Activated CD4-positive, alpha-beta memory T cell treated with anti-CD3 and anti-CD28 coated beads, Interleukin-2, amount 10 ng/mL, durations not matched to agents 7 days and 5 days (primary cell): ENCODE measurements at places on chromosomes 6 and 20. TPM values are rescaled to one million over a fixed set of nuclear protein-coding genes. Genes with fewer than 3 reads are reported as not detected.

DNA sequence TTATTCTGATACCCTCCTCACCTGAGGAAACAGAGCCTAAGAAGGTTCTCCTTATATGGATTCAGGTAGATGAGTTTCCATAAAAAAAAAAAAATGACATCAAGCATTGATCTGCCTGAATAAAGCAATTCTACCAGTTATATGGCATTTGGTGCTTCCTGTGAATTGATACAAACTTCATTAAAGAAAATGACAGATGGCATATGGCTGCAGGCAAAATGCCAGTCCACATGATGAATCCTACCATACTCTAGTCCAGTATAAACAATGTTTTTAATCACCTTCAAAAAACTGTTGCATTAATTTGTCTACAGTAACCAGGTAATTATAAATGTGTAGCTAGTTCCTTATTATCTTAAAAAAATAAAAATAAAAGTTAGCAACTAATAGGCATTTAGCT is 559.2 kb upstream of the FLRT3 start:
- no peak overlapping the region for H3K27ac ChIP-seq
- H3K27me3 ChIP-seq = no peaks in the 10 kb centered on the region
- no peak for DNase-seq
- H3K4me3 ChIP-seq = no peak overlapping the region

DNA sequence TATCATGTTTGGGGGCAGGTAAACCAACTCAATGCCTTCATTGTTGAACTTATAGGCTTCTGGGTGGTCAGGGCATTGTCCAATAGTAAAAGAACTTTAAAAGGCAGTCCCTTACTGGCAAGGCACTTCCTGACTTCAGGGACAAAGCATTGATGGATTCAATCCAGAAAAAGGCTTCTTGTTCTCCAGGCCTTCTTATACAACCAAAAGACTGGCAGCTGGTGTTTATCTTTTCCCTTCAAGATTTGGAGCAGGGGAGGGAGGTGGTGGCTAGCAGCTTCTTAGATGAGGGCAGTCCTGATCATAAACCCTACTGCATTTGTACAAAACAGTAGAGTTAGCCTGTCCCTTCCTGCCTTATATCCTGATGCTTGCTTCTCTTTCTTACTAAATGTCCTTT is 57.5 kb downstream of the NCOA3 start:
- DNase-seq = no peak
- no peak overlapping the region for H3K27ac ChIP-seq
- no peak overlapping the region for H3K4me3 ChIP-seq
- H3K36me3 ChIP-seq = peaks cover 29% of the 10 kb centered on the region
- no peaks in the 10 kb centered on the region for H3K27me3 ChIP-seq

DNA sequence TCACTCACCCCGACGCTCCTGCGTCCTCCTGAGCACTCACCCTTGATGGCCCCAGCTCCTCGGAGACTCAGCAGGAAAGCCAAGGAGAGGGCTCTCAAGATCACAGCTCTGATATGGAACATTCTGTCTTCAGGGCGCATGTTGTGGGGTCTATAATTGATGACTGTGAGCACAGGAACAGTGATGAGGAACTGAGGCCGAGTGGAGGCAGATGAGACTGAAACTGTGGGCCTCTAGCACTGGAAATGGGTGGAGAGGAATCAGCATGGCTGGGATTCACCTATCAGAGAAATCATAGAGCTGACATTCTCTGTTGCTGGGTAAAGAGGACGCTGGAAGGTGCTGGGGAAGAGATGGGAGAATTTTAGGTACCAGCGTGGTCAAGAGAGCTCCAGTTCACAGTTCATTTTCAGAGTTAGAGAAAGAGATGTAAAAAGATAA is at the start of gene HLA-DPA1:
Gene HLA-DPA1, minus strand, starts transcription at position 219 of the 441 bp plus-strand sequence.
- H3K4me3 ChIP-seq = peak within 1 kb of the TSS; percentile 86
- peaks cover 22% of the 10 kb centered on the region for H3K36me3 ChIP-seq
- peak within 1 kb of the TSS; percentile 79 for H3K27ac ChIP-seq
- H3K27me3 ChIP-seq = no peaks in the 10 kb centered on the region

- no peaks in the 10 kb centered on the region for H3K27me3 ChIP-seq
- H3K27ac ChIP-seq = no peak overlapping the region
- no peak overlapping the region for H3K4me3 ChIP-seq
- no peak for DNase-seq
- no peaks in the 10 kb centered on the region for H3K36me3 ChIP-seq
- H3K4me1 ChIP-seq = no peaks in the 10 kb centered on the region
Measured at GRCh38 chr20:60977901-60978300, 274.2 kb upstream of the CDH4 start.

- H3K27me3 ChIP-seq = peaks cover 9% of the 10 kb centered on the region
- no peak overlapping the region for H3K4me3 ChIP-seq
Measured at GRCh38 chr20:50305636-50306477, 115.2 kb downstream of the CEBPB start.

DNA sequence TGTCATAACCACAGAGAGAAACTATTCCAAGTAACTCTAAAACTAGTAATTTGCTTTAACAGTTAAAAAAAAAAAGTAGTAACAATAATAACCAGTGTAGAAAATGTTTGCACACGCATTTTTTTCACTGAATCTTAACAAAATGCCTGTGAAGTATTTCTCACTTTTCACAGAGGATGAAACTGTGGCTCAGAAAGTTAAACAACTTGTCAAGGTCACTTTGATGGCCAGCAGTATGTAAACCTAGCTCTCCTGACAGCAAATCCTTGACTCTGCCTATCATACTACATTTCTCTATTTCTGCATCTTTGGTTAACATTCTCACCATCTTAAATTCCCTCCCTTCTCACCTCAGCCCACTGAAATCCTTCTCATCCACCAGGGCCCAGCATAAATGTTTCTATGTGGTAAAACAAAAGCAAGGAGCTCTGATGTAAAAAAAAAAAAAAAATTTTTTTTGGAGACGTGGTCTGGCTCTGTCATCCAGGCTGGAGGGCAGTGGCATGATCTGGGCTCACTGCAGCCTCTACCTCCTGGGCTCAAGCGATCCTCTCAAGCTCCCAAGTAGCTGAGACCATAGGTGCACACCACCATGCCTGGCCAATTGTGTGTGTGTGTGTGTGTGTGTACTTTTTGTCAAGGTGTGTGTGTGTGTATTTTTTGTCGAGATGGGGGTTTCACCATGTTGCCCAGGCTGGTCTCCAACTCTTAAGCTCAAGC is 26.1 kb upstream of the ZC3H12D start:
- no peaks in the 10 kb centered on the region for H3K27me3 ChIP-seq
- H3K4me1 ChIP-seq = peaks cover 41% of the 10 kb centered on the region
- H3K36me3 ChIP-seq = peaks cover 45% of the 10 kb centered on the region
- H3K4me3 ChIP-seq = no peak overlapping the region
- H3K27ac ChIP-seq = peak overlapping the region; percentile 47

DNA sequence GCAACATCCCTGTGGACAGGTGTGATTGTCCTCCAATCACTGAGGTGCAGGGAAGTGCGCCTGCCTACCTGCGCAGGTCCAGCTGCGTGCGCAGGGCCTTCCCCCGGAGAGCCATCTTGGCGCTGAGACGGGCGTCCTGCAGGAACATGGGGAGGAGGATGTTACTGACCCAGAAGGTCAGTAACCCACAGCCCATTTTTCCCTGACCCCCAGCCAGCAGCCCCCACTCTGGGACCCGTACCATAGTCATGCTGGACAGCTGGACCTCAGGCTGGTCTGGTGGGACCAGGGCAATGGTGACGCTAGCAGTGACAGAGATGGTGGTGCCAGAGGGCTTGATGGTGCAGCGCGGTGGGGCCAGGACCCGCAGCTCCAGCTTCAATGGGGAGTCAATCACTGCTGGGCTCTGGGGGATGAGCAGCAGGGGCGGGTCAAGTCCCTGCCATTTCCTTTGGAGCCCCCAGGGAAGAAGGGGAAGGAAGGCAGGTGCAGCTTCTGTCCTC is 9.7 kb downstream of the PLTP start:
- H3K4me3 ChIP-seq = no peak overlapping the region
- DNase-seq = no peak

- peaks cover 13% of the 10 kb centered on the region for H3K4me1 ChIP-seq
- H3K27me3 ChIP-seq = no peaks in the 10 kb centered on the region
- no peak for DNase-seq
Measured at GRCh38 chr6:31528307-31528777, 420 bp upstream of the MCCD1 start.

DNA sequence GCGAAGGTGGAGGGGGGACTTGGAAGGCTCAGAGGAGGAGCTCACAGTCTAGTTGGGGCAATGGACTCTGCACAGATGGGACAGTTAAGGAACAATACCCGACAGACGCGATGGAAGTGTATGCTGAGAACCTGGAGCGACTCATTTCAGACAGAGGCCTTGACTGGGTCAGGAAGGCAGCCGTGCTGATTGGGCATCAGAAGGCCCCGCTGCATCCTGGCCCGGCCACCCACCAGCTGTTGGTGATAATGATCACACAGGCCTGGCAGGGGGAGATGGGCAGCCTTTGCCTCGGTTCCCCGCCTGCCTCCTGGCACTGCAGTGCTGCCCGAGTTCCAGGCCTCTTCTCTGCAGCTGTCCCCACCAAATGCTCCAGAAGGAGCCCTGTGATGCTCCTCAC is 62.4 kb downstream of the MDGA1 start:
- H3K36me3 ChIP-seq = peaks cover 7% of the 10 kb centered on the region
- no peaks in the 10 kb centered on the region for H3K27me3 ChIP-seq
- H3K4me1 ChIP-seq = peaks cover 13% of the 10 kb centered on the region
- no peak overlapping the region for H3K27ac ChIP-seq

GRCh38 chr20:25865715-25866656 is 169.3 kb upstream of the ZNF337 start:
- peak overlapping the region; percentile 23 for H3K4me3 ChIP-seq
- H3K36me3 ChIP-seq = no peaks in the 10 kb centered on the region
- peak; percentile 68 for DNase-seq
- peaks cover 56% of the 10 kb centered on the region for H3K27me3 ChIP-seq
- no peak overlapping the region for H3K27ac ChIP-seq

- no peak overlapping the region for H3K4me3 ChIP-seq
- H3K4me1 ChIP-seq = no peaks in the 10 kb centered on the region
- DNase-seq = no peak
- no peaks in the 10 kb centered on the region for H3K36me3 ChIP-seq
Measured at GRCh38 chr20:41877911-41878310, 259.7 kb upstream of the CHD6 start.

DNA sequence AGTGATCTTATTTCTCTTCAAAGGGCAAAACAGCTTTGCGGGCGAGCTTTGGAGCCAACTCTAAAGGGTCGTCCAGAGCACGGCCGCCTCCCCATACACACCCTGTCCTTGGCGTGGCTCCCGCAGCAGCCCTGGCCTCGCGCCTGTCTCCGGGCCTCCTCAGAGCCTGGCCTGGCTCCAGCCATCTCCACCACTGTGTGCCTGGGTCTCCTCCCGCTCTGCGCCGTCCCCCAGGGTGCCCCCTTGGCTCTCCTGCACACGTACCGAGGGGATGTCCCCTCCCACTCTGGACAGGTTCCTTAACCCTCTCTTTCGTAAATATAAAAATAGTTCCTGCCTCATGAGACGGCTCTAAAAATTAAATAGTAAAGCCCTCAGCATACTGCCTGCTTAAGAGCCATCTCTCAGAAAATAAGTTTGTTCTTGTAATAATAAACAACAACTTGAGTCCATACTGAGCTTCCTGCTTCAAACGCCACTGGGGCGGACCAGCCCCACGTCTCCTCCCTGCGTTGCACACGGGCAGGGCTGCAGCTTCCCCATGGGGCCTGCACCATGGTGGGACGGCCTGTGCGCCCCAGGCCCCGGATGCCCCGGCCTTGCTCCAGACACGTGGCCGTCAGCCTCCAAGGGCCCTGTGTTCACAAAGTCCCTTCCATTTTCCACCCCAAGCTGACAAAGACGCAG is 226.2 kb downstream of the TTLL2 start:
- H3K36me3 ChIP-seq = no peaks in the 10 kb centered on the region
- H3K4me3 ChIP-seq = no peak overlapping the region
- DNase-seq = no peak
- no peaks in the 10 kb centered on the region for H3K27me3 ChIP-seq
- no peak overlapping the region for H3K27ac ChIP-seq

- no peaks in the 10 kb centered on the region for H3K36me3 ChIP-seq
- no peak overlapping the region for H3K4me3 ChIP-seq
- H3K27me3 ChIP-seq = no peaks in the 10 kb centered on the region
- no peak overlapping the region for H3K27ac ChIP-seq
Measured at GRCh38 chr6:79520534-79520933, 16.7 kb downstream of the LCA5 start.

- H3K4me3 ChIP-seq = peak overlapping the region; percentile 37
- peaks cover 41% of the 10 kb centered on the region for H3K4me1 ChIP-seq
- no peak overlapping the region for H3K27ac ChIP-seq
- H3K27me3 ChIP-seq = peaks cover 93% of the 10 kb centered on the region
- no peak for DNase-seq
Measured at GRCh38 chr6:99604166-99605073, 2.2 kb upstream of the PRDM13 start.

DNA sequence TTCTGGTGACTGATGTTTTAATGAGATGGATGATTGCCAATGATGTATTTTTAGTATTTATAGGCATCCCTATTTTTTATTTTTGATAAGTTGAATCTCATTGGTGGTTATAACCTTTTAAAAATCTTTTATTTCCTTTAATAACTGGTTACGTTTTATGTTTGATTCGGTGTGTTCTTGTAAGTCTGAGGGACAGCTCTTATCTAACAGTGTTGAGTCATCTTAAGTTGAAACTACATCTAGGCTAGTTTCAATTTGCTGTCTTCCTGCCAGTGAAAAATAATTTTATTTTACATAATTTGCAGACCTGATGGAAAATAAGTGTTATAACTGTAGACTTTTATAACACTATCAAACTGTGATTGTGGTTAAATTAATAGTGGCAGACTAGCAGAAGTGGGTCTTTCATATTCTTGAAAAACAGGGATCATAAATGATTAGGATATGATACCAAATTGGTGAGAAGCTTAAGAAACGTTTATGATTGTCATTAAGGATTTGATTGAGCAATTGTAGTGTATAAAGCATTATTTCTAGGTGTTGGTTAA is 4.6 kb downstream of the AFDN start:
- no peak for DNase-seq
- H3K4me3 ChIP-seq = no peak overlapping the region
- peak overlapping the region; percentile 37 for H3K27ac ChIP-seq

GRCh38 chr6:1025821-1026220 is 286.1 kb upstream of the FOXQ1 start:
- no peak overlapping the region for H3K4me3 ChIP-seq
- no peak overlapping the region for H3K27ac ChIP-seq
- no peaks in the 10 kb centered on the region for H3K36me3 ChIP-seq
- no peaks in the 10 kb centered on the region for H3K4me1 ChIP-seq
- no peaks in the 10 kb centered on the region for H3K27me3 ChIP-seq

DNA sequence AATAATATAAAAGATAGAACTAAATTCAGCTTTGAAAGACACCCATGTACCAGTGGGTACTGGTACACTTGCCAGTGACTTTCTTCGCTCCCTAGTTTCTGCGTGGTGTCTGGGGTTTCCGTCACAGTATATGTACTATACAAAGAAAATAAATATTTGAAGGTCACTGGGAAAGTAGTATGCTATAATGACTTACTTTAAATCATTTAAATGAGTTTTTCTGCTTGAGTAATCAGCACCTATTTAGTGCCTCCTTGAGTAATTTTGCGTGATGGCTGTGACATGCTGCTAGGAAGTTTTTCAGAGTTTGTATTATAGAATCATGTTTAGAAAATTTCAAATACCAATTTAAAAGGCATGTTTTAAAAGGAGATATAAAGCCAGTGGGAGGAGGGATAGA is 3.2 kb upstream of the CTCFL start:
- H3K4me1 ChIP-seq = peaks cover 4% of the 10 kb centered on the region
- DNase-seq = no peak
- H3K4me3 ChIP-seq = no peak overlapping the region
- H3K27me3 ChIP-seq = peaks cover 12% of the 10 kb centered on the region
- no peak overlapping the region for H3K27ac ChIP-seq

MATN4 gene
- total RNA-seq = 0.83 TPM

C4B gene
- total RNA-seq = 5.0 TPM

BTNL2 gene
- not detected for total RNA-seq

ZKSCAN3 gene
- total RNA-seq = 5.5 TPM

BPI gene
- not detected for total RNA-seq

MYLIP gene
- 18.6 TPM for total RNA-seq

ADGB gene
- not detected for total RNA-seq

LGSN gene
- 0.18 TPM for total RNA-seq
